ENCODE measurements at places on chromosomes 5 and 9. TPM values are rescaled to one million over a fixed set of nuclear protein-coding genes. Genes with fewer than 3 reads are reported as not detected.

Gene EDIL3
- total RNA-seq = 51.3 TPM

Gene ARL14EPL
- total RNA-seq = 0.25 TPM

Gene IL17B
- not detected for total RNA-seq

Gene PCA3
- not detected for total RNA-seq

Gene MZB1
- not detected for total RNA-seq

Gene MYOT
- not detected for total RNA-seq

Gene OXCT1
- 20.8 TPM for total RNA-seq

Gene ALDH1A1
- total RNA-seq = 10.9 TPM

Gene GDF9
- total RNA-seq = 0.93 TPM

GRCh38 chr5:74556631-74557595 is 83.6 kb downstream of the ENC1 start:
- DNase-seq = no peak
- no peak overlapping the region for H3K27ac ChIP-seq
- no peak overlapping the region for H3K4me3 ChIP-seq
- H3K4me1 ChIP-seq = peaks cover 36% of the 10 kb centered on the region

- peak overlapping the region; percentile 71 for H3K4me3 ChIP-seq
- H3K27me3 ChIP-seq = peaks cover 96% of the 10 kb centered on the region
- no peak overlapping the region for H3K27ac ChIP-seq
- no peaks in the 10 kb centered on the region for H3K36me3 ChIP-seq
- DNase-seq = no peak
These were observed 896 bp downstream of the EBF1 start for GRCh38 chr5:159098603-159099436.

GRCh38 chr5:125411071-125411743 is 664.8 kb upstream of the ZNF608 start:
- peak overlapping the region; percentile 28 for H3K4me3 ChIP-seq
- no peaks in the 10 kb centered on the region for H3K36me3 ChIP-seq
- peaks cover 64% of the 10 kb centered on the region for H3K4me1 ChIP-seq
- DNase-seq = no peak
- peak overlapping the region; percentile 90 for H3K27ac ChIP-seq

DNA sequence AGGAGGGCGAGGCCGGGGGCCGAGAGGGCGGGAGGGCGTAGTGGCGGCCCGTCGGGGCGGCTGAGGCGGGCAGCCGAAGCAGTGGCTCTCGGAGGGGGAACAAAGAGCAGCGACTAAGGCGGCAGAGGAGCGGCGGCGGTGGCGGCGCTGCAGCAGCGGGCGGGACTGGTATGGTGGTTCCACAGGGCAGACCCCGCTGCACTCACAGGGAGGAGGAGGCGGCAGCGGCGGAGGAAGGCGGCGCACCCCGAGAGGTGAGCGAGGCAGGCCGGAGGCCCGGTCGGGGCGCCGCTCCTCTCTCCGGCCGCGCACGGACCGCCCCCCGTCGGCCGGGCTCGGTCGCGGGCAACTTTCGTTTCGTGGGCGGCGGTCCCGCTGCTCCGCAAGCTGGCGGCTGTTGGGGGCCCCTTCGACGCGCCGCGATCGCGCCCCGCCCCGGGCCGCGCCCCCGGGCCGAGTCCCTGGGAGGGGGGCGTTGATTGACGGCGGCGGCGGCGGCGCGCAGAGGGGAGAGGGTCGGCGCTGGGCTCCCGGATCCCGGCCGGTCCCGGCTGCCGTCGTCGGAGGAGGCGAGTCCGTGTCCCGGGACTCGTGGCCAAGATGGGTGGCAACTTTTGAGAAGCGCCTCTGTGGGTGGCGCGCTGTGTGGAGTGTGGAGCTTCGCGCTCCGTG is 467 bp downstream of the CNOT6 start:
- peaks cover 32% of the 10 kb centered on the region for H3K4me1 ChIP-seq
- no peaks in the 10 kb centered on the region for H3K27me3 ChIP-seq
- peaks cover 6% of the 10 kb centered on the region for H3K36me3 ChIP-seq
- DNase-seq = peak; percentile 60
- peak overlapping the region; percentile 92 for H3K27ac ChIP-seq

DNA sequence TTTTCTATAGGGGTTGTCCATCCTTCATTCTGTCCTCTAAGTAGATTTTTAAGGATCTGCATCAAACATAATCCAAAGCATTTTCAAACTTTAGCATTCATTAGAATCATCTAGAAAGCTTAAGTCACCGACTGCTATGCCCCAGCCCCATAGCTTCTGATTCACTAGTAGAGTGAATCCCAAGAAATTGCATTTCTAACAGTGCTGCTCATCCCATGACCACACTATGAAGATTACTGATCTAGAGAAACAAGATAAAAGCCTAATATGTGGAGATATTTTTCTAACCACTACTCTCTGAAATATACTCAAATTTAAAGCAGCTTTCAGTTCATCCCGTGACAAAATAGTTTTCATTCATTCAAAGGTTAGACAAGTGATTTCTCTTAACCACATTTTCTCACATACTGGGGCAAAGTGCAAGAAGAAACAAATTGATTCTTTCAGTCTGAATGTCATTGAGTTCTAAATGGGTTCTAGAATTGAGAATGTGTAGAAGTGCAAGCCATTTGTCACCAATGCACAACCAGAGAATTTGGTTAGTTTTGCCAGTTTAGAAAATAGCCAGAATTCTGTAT is 286.9 kb upstream of the CD180 start:
- no peaks in the 10 kb centered on the region for H3K36me3 ChIP-seq
- no peak for DNase-seq
- H3K27me3 ChIP-seq = no peaks in the 10 kb centered on the region
- H3K4me1 ChIP-seq = no peaks in the 10 kb centered on the region
- no peak overlapping the region for H3K27ac ChIP-seq

DNA sequence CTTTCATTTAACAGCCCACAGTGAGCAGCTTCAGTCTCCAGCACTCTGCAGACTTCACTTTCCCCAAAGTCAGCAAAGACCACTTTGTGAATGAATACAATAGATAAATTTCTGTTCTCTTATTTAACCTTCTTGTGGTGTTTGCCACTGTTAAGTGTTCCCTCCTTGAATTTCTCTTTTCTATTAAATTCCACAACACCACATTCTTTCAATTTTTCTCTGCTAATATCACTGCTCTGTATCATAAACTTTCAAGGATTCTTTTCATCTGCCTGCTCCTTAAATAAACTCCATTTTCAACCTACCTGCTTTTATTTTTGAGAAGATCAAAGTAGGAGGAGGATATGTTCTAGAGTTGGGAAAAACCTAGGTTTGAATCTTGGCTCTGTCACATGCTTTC is 739.5 kb upstream of the GRAMD2B start:
- no peak overlapping the region for H3K4me3 ChIP-seq
- peaks cover 7% of the 10 kb centered on the region for H3K36me3 ChIP-seq
- no peaks in the 10 kb centered on the region for H3K27me3 ChIP-seq

DNA sequence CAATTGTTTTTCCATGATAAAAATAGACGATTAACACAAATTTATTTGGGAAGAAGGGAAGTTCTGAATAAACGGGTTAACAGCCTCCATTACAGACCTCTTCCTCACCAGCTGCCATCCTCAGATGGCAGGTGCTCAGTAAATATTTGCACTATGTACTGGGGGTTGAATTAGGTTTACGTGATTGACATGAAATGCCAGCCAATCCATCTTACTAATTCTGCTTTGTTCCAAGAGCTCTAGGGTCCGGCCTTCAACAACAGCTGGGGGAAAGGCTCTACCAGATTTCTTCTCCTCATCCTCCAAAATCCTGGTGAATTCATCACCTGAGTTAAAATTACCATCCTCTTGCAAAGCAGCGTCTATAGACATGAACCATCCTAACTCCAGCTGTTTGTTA is 104.6 kb downstream of the MTX3 start:
- H3K36me3 ChIP-seq = no peaks in the 10 kb centered on the region
- DNase-seq = no peak
- H3K27ac ChIP-seq = no peak overlapping the region

DNA sequence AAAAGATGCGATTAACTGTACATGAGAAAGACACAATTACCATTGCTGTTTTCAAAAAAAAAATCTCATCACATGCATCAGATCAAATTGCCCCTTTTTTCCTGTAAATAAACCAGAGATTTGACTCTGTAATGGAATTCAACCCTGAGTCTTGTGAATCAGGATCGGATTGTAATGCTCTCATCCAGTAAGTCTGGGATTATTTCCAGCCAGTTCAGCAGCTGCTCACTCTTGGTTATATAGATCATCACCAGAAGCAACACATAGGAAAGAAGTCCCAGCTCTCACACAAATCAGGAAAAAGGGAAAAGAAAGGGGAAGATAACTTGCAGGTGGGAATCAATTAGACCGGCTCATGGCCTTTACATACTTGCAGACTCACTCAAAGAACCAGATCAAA is 97.8 kb upstream of the SPOCK1 start:
- no peak overlapping the region for H3K4me3 ChIP-seq
- DNase-seq = no peak
- H3K27me3 ChIP-seq = peaks cover 72% of the 10 kb centered on the region

DNA sequence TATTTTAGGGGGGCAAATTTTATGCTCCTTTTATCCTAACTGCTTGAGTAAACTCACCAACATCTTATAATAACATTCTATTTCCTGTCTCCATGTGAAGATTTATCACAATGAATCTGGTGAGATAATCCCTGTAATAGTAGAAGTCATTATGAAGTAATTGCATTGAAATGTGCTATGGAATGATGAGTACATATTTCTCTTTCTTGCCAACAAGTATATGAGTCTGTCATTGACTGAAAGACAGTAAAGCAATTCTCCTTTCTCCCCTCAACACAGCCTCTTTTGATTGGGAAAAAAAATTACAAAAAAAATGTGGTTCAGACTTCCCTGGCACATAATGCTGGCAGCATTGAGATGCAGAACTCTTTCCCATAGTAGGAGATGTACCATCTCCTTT is 459.2 kb upstream of the RGMB start:
- no peak for DNase-seq
- H3K36me3 ChIP-seq = no peaks in the 10 kb centered on the region
- H3K27ac ChIP-seq = no peak overlapping the region
- H3K27me3 ChIP-seq = no peaks in the 10 kb centered on the region
- no peak overlapping the region for H3K4me3 ChIP-seq

All from mesothelial cell of epicardium (in vitro differentiated cells).